ENCODE measurements at places on chromosomes 11 and 22. TPM values are rescaled to one million over a fixed set of nuclear protein-coding genes. Genes with fewer than 3 reads are reported as not detected.

Gene HPX
- not detected for total RNA-seq

Gene VWA5A
- total RNA-seq: 14.5 TPM

Gene PRODH
- total RNA-seq: not detected

Gene CASP5
- not detected for total RNA-seq

Gene OTOG
- not detected for total RNA-seq

Gene OR52N4
- total RNA-seq: not detected

Gene HIC2
- total RNA-seq: 1.4 TPM

Gene TRIM22
- total RNA-seq: 49.6 TPM

Gene FAM76B
- total RNA-seq: 14.2 TPM

Gene FBXO7
- total RNA-seq: 82.9 TPM

Gene SLN
- total RNA-seq: not detected

Gene NAV2
- 16.8 TPM for total RNA-seq

Gene NCR3LG1
- 4.0 TPM for total RNA-seq

Gene TSG101
- total RNA-seq: 70.6 TPM

Gene TIMM8B
- total RNA-seq: 48.7 TPM

Gene OR5J2
- not detected for total RNA-seq

Gene MGAT3
- not detected for total RNA-seq
